ENCODE measurements at places on chromosomes 7 and 10.

DNA sequence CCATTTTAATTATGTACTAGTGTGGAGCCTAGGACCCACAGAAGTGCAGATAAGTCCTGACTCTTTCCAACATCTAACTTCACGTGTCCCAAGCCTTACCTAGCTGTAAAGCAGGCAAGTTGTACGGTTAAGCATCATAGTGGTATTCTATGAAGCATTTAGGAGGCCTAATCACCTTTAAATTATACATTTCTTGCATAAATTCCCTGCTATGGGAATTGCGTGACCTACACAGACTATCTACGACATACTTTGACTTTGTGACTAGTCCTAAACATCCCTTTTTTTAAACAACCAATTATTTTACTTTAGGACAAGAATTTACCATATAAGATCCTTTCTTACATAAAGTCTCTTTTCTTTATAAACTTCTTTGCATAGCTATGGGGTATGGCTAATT lies 37.7 kb upstream of the LRGUK start:
- DNase-seq = no peak

DNA sequence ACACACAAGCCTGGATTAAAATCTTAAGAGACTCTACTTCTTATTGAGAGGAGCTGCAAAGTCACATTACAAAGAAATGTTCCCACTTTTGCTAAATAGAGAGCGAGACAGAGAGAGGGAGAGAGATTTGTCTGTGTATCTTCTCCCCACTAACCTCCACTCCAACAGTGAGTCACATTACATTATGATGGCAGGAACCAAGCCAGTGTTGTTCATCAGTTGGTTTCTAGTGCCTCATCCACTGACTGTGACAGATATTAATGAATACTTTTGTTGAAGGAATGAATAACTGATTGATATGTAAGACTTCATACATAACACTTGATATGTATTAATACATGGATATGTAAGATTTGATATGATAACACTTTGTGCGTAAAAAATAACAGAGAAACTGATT lies 258.2 kb upstream of the SORCS1 start:
- DNase-seq = no peak

- peak; percentile 45 for DNase-seq
Observed at GRCh38 chr7:100673942-100674410, 436 bp downstream of the GNB2 start.

- no peak for DNase-seq
Observed at GRCh38 chr7:151631570-151631952, 111.9 kb upstream of the RHEB start.

- DNase-seq = no peak
Observed at GRCh38 chr10:133311570-133311969, 2.9 kb downstream of the ZNF511 start.

DNA sequence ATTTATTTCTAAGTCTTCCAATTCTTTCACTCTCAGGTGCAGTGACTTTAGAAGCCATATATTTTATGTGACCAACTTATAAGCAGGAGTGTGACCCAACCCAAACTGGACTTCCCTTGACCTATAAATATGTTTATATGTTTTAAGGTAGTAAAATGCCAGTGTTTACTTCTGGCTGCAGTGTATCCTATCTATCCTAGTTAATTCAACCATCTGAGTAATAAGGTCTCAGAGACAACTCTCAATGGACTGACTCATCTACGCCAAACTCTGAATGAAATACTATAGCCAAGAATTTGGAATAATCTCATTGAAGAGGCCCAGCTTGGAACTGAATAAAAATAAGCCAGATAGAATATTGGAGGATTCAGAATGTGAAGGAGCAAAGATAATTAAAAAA lies 544.5 kb upstream of the SORCS1 start:
- DNase-seq = no peak

GRCh38 chr7:137454246-137454724 lies 110.8 kb upstream of the PTN start:
- no peak for DNase-seq

GRCh38 chr10:68235111-68235510 lies 3.2 kb upstream of the ATOH7 start:
- no peak for DNase-seq

- no peak for DNase-seq
Observed at GRCh38 chr7:24972991-24973390, 7.0 kb downstream of the OSBPL3 start.

DNA sequence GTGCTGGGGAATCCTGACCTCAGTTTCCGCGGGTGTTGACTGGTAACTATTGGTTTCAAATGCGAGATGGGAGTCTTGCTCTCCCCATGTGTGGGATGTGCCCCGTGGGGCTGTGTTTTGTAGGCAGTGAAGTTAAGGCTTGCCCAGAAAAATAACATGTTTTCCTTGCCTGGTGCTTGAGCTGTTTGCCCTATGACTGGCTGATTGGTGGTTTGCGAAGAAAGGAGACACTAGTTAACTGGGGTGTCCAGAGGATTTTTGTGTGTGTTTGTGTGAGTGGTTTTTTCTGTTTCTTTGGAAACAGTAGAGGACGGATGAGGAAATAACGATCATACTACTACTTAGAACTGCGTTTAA lies 61.9 kb downstream of the CREB5 start:
- DNase-seq = no peak

- DNase-seq = no peak
Observed at GRCh38 chr7:2202901-2203765, 29.6 kb downstream of the MAD1L1 start.

DNA sequence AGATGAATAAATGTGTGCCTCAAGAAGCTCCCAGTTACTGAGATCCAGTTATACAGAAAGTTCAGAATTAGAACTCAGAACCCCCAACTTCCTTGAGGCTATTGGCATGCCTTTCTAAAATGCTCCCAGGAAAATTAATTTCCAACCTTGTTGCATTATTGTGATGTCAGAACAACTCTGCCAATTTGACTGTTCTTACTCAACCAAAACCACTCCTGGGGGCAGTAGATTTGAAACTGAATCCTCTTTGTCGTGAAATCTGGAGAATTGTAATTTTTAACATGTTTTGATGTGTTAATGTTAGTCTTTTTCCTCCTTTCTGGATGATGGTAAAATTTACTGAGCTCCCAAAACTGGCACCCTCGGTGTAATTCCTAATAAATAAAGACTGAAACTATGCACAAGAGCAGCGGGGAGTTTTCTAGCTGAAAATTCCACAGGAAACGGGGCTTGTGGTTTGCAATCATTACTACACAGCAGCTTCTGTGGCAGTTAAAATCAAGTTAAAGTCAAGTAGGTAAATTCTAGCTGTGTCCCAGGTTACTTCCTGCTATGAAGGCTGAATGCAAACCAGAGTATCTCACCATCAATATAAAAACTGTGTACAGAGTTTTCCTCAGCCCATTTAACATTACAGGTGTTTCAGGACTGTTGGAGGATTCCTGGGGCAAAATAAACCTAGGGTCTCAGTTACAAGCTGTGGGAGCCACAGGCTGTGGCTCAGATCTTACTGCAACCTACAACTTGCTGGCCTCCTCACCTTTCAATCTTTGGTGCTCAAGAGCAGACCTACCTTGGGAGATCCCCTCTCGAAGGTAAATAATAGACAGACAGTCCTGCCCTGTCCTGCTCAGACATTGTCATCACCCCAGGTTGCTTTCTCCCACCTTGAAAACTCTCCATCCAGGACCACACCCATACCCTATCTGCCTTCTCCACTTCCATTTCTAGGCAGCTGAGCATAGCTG lies 156.3 kb upstream of the KMT2E start:
- no peak for DNase-seq

DNA sequence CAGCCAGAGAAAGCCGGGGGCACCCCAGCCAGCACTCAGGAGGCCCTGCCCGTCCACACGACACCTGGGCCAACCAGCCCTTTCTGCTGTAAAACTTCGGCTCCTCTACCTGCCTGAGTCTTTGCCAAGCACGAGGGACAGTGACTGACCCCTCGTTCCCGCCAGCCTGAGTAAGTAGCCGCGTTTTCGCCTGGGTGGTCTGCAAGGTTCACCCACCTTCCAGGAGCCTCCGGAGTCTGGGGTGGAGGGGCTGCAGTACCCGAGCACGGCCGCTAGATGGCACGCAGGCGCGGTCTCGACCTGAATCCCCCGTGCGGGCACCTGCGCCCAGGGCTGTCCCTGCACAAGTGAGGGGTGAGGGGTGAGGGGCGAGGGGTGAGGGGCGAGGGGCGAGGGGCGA lies 192.7 kb downstream of the PTPRN2 start:
- DNase-seq = peak; percentile 42

DNA sequence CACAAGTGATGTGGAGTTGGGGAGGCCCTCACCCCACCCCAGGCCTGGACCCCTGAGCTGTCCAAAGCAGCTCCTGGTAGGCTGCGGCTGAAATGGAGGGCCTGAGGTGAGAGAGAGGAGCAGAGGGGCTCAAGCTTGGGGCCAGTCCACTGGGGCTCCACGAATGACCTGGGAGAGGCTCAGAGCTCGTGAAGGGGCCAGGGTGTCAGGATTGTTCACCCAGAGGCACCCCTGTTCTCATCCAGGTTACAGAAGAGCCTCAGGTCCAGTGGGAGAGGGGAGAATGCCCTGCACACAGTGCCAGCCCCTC lies 102.2 kb upstream of the RET start:
- DNase-seq = no peak

GRCh38 chr7:92110857-92111256 lies 23.4 kb downstream of the CYP51A1 start:
- no peak for DNase-seq

DNA sequence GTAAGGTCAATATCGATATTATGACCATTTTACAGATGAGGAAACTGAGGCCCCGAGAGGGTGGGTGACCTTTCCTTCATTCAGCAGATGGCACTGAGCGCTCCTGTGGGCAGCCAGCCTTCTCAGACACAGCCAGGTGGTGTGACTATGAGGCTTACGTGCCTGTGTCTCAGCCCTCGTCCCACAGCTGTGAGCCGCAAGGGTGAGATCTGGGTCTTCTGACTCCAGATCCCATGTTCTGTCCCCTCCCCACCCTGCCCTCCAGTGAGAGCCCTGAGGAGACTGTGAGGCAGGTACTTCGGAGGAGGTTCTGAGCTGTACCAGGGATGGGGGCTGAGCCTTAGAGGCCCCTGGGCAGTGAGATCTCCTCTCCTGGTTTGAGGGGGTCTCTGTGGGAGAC lies 613.8 kb upstream of the FOXK1 start:
- no peak for DNase-seq

DNA sequence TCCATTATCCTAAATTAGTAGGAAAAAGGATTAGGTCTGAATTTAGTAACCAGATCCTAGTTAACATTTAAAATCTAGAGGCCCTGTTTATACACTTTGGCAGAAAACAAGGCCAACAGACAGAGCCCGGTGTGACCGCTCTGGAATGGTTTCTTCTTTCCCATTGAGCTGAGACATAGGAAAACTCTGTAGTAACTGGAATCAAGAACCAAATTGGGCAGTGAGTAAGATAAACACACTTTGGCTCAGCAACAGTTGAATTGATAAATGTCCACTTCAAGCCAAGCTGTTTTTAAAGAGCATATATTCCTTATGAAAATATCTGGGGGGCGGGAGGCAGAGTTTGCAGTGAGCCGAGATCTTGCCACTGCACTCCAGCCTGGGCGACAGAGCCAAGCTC lies 343.7 kb upstream of the SEMA3A start:
- DNase-seq = no peak

DNA sequence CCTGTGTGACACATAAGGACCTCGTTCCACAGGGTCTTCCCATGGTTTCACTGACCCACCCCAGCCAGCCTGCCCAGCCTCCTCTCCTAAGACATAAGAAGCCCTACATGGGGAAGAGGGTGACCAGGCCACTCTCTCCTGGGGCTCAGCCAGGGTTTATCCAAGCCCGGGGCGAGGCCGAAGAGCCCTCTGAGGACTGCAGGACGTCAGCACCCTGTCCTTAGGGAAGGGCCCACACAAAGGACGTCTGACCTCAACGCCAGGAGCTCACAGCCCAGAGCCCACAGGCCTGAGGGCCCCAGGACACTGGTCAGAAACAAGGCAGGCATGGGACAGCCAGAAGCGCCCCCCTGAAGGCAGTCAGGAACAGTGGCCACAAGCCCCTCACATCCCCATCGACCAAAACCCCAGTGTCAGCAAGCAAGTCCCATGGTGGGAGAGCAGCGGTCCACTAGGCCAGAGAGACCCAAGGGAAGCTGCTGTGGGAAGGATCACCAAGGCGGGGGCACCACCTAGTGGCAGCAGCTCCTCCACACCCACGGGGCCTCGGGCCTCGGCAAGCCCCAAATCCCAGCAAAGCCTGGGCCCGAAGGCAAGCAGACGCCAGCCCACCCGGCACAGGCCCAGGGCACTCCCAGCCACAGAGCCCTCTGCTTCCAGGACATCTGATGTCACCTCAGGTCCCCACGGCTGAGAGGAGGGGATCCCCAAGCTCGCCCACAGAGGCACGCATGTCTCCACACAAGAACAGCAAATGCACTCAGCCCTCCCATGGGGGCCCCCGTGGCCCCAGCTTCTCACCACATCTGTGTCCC lies 23.4 kb downstream of the MAD1L1 start:
- peak; percentile 34 for DNase-seq

DNA sequence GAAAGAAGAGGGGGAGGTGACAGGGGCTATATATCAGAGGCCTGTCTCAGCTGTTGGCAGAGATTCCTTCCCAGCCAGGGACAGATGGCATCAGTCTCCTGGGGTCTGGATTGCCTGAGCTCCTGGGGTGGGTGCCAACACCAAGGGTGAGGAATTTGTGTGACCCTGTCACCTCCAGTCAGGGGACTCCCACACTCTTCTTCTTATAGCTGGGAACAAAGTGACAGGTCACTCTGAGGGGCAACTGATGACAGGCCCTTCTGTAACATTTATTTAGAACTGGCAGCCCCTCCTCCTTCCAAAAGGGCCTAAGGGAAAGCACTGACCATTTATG lies 53.7 kb upstream of the DUSP5 start:
- no peak for DNase-seq

DNA sequence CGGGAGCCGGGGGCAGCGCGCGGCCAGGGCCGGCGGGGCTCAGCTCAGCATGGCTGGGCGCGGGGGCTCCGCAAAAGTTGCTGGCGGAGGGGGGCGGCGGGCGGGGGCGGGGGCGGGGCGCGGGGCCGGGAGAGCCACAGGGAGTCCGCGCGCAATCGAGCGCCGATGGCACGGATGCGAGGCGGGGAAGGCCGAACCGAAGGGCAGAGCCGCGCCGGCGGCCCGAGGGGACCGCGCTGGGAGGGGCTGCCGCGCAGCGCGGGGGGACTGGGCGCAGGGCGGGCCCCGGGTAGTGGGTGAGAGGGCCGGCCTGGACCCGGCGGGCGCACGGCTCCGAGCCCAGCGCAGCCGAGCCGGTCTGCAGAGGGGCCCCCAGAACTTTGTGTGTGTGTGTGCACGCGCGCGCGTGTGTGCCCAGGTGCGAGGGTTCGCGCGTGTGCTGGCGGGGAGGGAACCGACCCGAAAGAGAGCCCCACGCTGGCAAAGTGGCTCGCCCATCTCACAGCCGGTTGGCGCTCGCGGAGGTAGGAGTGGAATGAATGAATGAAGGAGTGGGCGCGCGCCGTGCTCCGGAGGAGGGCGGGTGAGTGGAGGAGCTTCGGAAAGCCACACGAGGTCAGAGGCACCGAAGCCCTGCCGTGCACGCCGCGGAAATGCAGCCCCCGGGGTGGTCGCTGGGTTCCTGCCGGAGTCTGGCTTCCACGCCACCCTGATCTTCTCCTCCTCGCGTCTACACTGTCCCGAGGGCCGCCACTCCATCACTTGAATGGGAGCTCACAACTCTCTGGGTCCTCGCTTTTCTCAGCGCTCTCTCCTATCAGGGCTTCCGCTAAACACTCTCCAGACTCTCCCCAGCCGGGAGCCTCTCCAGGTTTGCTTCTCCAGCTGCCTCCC lies at the start of gene HIPK2:
TSS of gene HIPK2 (minus strand) at position 51 of the 894 bp plus-strand sequence. CDS start 375 bp downstream, outside the sequence.
- peak; percentile 77 for DNase-seq

Data from activated naive CD4-positive, alpha-beta T cell treated with Interleukin-2 at 50 U/mL for 16 hours (primary cell).